Spinal cord (tissue), 10 donors: ENCODE measurements at places on chromosomes 16 and 17. TPM values are rescaled to one million over a fixed set of nuclear protein-coding genes. Genes with fewer than 3 reads are reported as not detected.

The NPW gene
- 2.3 TPM for total RNA-seq

The SLC16A13 gene
- total RNA-seq = 0.66 TPM

The TBC1D3I gene
- not detected for total RNA-seq

The SLC2A4 gene
- 0.59 TPM for total RNA-seq

GRCh38 chr16:82713778-82714177 lies 87.0 kb downstream of the CDH13 start:
- peaks cover 6% of the 10 kb centered on the region for H3K4me1 ChIP-seq
- H3K27me3 ChIP-seq = no peaks in the 10 kb centered on the region
- no peaks in the 10 kb centered on the region for H3K36me3 ChIP-seq
- H3K4me3 ChIP-seq = no peak overlapping the region
- H3K27ac ChIP-seq = no peak overlapping the region

DNA sequence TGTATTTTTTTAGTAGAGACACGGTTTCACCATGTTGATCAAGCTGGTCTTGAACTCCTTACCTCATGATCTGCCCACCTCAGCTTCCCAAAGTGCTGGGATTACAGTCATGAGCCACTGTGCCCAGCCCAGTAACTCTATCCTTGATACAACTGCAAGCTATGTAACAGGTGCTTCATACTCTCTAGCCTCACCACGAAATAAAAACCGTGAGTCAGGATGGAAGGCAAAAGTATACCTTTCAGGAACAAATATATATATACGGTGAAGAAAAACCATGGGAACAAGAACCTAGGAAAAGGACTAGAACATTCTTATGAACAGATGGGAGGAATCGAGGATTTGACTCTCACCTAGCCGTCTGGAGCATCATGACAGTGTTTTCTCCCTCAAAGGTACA lies 9.6 kb upstream of the FBF1 start:
- H3K4me1 ChIP-seq = no peaks in the 10 kb centered on the region
- no peak for DNase-seq
- H3K36me3 ChIP-seq = peaks cover 75% of the 10 kb centered on the region

DNA sequence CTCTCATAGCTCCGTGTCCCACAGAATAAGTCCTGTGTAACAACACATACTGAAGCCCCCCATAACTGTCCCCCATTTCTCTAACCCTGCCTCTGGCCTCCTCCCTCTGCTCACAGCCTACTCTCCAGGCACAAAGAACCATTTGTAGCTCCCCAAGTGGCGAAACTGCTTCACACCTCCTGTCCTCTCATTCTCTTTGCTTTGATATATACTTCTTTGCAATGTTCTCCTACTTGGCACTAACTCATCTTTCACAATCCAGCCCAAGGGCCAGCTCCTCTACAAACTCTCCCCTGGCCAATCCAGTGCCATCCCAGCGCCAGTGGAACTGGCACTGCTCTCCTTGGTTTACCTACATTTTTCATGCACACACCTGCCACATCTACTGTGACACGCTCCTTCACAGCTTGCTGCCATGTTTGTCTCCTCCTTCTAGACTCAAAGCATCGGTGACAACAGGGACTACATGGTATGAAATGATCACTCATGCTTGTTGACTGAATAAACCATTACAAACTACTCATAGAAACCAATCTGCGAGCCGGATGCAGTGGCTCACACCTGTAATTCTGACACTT lies 12.8 kb downstream of the CYTH1 start:
- no peak overlapping the region for H3K4me3 ChIP-seq
- peaks cover 15% of the 10 kb centered on the region for H3K4me1 ChIP-seq
- DNase-seq = no peak
- H3K27me3 ChIP-seq = no peaks in the 10 kb centered on the region
